Lower lobe of right lung (tissue), 2 donors: ENCODE measurements at places on chromosomes 4 and X. TPM values are rescaled to one million over a fixed set of nuclear protein-coding genes. Genes with fewer than 3 reads are reported as not detected.

The EGFL6 gene
- total RNA-seq = 9.3 TPM

The LGI2 gene
- total RNA-seq = 1.3 TPM

DNA sequence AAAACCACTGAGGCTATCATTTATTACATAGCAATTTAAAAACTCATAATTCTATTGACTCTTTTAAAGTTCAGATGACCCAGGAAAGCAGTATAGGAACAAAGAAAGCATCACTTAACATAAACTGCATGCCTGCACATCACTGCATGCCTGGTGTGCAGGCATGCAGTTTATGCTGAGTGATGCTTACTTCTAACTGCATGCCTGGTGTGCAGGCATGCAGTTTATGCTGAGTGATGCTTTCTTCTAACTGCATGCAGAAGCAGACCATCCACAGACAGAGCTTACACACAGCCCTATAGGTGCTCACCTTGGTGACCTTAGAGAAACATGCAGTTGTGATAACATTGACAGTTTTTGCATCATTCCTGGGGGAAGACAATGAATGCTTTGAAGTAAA lies 17.0 kb downstream of the SDAD1 start:
- no peak overlapping the region for H3K27ac ChIP-seq
- no peak for DNase-seq
- H3K4me3 ChIP-seq = no peak overlapping the region
- H3K36me3 ChIP-seq = peaks cover 100% of the 10 kb centered on the region

DNA sequence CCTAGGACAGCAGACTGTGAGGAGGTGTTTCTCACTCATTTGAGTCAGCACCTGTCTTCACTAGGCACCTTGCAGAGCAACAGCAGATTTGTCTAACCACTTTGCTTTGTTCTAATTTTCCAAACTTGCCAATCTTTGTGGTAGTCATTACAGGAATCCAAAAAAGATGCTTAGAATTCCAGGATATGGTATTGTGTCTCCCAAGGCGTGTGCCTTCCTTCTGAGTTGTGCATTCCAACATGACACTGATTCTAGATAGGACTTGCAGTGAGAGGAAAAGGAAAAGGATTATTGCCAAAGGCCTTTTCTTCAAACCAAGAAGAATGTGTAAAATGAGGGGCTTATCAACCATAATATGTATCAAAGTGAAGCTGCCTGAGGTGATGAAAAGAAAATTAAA lies 126.2 kb downstream of the MAPK10 start:
- no peak overlapping the region for H3K4me3 ChIP-seq
- no peaks in the 10 kb centered on the region for H3K27me3 ChIP-seq
- no peaks in the 10 kb centered on the region for H3K36me3 ChIP-seq
- no peaks in the 10 kb centered on the region for H3K4me1 ChIP-seq
